ENCODE measurements at places on chromosomes 5 and 9.

GRCh38 chr5:1983919-1984695 lies 101.4 kb upstream of the IRX4 start:
- H3K4me1 ChIP-seq: no peaks in the 10 kb centered on the region
- no peak for DNase-seq
- no peak overlapping the region for H3K27ac ChIP-seq
- no peaks in the 10 kb centered on the region for H3K27me3 ChIP-seq

GRCh38 chr5:369151-369868 lies 47.8 kb downstream of the AHRR start:
- no peak for DNase-seq
- H3K36me3 ChIP-seq: no peaks in the 10 kb centered on the region
- no peak overlapping the region for H3K27ac ChIP-seq
- H3K4me3 ChIP-seq: no peak overlapping the region

DNA sequence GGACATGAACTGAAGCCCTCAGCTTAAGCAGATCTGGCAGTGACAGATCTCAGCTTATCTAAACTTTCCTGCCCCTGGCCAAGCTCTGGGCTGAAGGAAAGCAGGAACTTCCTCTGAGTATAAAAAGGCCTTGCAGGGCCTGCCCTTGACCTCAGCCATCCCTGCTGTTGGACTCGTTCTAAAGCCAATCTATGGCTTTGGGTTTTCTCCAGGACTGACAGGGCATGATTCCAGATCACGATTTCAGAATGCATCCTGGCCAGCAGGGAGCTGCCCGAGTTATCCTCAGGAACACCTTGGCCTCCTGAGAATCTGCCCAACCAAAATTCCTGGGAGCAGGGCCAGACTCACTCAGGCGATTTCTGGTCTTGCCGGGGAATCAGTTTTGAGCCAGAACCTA lies 502.7 kb downstream of the TLE4 start:
- H3K27me3 ChIP-seq: no peaks in the 10 kb centered on the region
- H3K27ac ChIP-seq: no peak overlapping the region
- H3K4me1 ChIP-seq: no peaks in the 10 kb centered on the region
- no peak for DNase-seq
- no peaks in the 10 kb centered on the region for H3K36me3 ChIP-seq
- no peak overlapping the region for H3K4me3 ChIP-seq

DNA sequence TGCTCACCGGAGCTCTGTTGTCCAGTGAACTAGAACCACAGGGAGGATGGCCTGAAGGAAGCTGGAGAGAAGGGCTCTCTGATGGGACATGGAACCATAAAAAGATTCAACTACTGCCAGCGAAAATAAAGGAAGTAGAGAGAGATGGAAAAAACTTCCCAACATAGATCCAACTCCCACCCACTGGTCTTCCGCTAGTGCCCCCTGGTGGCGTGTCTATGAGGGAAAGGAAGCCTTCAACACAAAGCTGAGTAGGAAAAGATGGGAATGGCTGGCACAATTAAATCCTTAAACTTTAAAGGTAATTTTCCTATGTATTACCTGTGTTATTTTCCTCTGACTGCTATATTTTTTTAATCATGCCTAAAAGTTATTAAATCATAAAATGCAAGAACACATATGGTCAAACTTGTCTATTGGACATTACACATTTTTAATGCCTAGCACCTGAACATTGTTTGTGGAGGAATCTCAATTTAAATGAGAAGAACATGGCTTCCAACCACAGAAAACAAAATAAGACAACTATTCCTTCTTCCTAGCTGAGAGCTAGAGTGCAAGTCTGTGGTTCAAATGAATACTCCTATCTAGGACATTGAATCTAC lies 51.5 kb downstream of the CEP120 start:
- DNase-seq: no peak
- peaks cover 14% of the 10 kb centered on the region for H3K36me3 ChIP-seq
- H3K4me1 ChIP-seq: no peaks in the 10 kb centered on the region
- no peaks in the 10 kb centered on the region for H3K27me3 ChIP-seq
- no peak overlapping the region for H3K27ac ChIP-seq

Data from large intestine (tissue), 12 donors.